Activated CD8-positive, alpha-beta memory T cell treated with anti-CD3 and anti-CD28 coated beads for 4 hours (primary cell): ENCODE measurements at places on chromosomes 2 and 18.

GRCh38 chr2:201378496-201379397 is 21.6 kb upstream of the FLACC1 start:
- DNase-seq: no peak

DNA sequence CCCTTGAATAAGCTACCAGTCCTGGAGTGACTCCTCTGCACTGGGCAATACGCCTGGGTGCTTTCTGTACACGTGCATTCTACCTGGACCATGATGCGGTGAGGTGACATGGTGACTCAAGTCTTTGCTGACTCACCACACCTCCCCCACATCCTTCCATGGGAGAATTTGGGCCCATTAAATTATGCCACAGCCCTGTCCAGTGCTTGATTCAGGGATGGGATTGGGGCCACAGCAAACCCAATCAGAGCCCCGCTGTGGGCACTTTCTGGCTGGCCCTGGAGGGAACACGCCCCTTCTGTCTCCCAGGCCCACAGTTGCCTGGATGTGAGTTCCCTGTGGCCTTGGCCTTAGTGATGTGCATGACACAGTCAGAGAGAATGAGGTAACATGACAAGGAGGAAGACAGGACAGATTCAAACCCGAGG is 86.9 kb downstream of the LRRC30 start:
- DNase-seq: no peak

DNA sequence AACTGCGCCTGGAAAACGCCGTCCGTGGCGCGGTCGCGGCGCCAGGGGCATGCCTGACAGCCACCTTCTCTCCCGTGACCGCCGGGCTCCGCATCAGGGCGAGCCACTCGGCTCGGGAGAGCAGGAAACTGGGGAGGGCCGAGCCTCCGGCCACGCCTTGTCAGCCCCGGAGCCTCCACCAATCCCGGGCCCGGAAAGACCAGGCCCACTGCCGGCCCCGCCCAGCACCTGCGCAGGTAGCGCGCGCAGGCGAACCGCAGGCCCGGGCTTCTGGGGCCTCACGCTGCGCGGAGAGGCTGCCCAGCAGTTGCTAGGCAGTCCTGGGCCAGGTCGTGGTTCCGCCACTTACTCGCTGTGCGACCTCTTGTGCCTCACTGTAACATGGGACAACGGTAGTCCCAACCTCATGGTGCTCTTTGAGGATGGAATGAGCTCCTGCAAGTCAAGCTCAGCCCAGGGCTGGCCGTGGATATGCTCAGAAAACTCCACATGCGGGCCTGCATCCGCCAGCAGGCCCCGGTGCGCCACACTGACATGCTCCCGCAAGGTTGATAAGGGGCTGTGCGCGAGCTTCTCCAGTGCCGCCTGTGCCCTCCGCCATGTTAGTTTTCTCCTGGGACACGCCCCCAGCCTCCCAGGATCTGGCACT is 97.1 kb downstream of the INHBB start:
- no peak for DNase-seq

DNA sequence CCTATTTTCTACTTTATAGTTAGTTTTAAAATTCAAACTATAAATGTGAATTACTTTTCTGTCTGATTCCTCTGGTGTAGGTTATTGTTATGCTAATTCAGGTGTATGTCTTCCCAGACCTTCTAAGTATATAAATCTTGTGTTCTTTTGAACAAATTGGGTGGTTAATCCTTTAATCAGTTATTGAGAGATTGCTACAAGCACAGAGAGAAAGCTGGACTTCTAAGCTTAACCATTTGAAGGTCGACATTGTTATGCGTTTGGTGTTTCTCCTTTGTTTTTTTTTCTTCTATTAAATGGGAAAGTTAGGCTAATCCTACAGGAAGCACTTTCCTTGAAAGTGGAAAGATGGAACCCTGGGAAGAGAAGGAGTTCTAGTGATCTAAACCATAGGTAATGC is 592.6 kb downstream of the SLC4A3 start:
- no peak for DNase-seq

GRCh38 chr2:23419171-23420090 is 34.5 kb downstream of the KLHL29 start:
- DNase-seq: no peak

- DNase-seq: no peak
Observed at GRCh38 chr18:51753365-51754057, 556.0 kb upstream of the MEX3C start.

GRCh38 chr2:118539290-118539689 is 308.2 kb downstream of the EN1 start:
- DNase-seq: no peak
